SHP77 (cell line): ENCODE measurements at places on chromosomes 6 and 20.

- DNase-seq: no peak
These were observed 28.1 kb upstream of the QKI start for GRCh38 chr6:163386329-163386908.

DNA sequence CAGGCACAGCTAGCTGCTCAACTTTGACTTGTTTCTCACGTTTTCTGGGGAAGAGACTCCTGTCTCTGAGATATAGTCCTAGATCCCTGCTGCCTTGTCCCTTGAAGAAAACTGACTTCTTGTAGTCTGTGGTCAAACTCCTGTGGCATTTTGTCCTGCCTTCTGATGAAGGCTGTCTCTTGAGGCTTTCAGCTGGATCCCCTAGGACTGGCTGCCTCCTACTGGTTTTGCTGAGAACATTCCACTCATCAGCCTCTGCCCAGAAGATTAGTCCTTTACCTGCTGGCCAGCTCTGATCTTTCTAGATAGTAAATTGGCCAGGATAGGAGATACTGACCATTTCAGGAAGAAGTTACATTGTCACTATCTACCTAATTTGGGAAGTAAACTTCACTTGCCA, 71.9 kb upstream of the CNR1 start:
- peak; percentile 20 for DNase-seq

DNA sequence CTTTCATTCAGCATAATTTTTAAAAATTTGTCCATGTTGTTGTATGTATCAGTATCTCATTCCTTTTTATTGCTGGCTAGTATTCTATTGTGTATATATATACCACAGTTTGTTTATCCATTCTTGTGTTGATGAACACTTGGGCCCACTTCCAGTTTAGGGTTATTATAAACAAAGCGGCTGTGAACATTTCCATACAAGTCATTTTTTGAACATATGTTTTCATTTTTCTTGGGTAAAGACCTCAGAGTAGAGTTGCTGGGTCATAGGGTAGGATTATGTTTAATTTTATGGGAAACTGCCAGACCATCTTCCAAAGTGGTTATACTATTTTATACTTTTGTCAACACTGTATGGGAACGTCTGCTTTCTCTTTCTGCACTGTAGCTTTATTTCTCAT, 55.3 kb downstream of the RBM24 start:
- DNase-seq: no peak

- no peak for DNase-seq
These were observed 3.7 kb upstream of the IP6K3 start for GRCh38 chr6:33750244-33750991.

- no peak for DNase-seq
These were observed 39.7 kb downstream of the KIF16B start for GRCh38 chr20:16533502-16533901.

DNA sequence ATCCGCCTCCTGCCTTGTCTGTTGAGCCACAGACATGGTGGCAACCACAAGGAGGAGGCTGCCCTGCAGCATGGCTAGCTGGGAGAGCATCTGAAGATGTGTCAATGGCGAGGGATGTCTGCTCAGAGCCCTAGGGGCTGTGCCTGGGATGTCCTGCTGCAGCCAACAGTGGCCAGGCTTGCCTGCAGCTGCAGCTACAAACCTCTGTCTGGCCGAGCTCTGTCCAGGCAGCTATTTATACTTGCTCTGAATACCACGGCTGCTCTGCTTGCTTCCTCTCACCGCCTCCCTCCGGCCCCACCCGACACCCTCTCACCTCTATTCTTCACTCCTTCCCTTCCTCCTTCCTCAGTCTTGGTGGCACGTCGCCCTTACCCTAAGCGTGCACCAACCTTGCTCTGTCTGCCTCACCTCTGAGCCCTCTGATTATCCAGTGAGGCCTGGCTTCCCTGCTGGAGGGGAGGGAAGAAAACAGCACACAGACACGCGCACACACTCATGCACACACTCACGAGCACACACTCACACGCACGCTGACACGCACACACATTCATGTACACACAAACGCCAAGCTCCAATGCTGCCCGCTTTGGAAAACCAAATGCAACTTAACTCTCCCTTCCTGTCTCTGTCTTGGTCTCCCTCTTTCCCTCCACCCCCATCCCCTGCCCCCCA, at the start of gene ANGPT4:
ANGPT4 (minus strand) TSS at position 210 of the 675 bp plus-strand sequence; CDS start at position 90, 120 bp downstream.
- no peak for DNase-seq

DNA sequence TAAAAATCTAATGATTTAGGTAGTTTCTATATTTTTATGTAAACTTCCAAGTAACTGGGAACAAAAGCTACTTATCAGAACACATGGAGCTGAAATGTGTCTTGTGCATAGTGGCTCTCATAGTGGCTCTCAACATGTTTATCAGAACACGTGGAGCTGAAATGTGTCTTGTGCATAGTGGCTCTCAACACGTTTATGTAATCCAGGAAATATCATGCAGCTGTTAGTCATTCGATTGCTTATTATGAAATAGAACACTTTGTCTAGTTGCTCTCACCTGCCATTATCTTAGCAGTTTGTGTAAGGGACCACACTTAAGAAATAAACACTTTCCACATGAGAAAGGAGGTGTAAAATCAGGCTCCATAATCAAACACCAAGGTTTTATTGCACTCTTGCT, 119.2 kb upstream of the ASCC3 start:
- peak; percentile 12 for DNase-seq

- no peak for DNase-seq
These were observed 361.0 kb downstream of the CD83 start for GRCh38 chr6:14478381-14479225.

GRCh38 chr6:30763618-30764489, 19.5 kb upstream of the IER3 start:
- DNase-seq: no peak

DNA sequence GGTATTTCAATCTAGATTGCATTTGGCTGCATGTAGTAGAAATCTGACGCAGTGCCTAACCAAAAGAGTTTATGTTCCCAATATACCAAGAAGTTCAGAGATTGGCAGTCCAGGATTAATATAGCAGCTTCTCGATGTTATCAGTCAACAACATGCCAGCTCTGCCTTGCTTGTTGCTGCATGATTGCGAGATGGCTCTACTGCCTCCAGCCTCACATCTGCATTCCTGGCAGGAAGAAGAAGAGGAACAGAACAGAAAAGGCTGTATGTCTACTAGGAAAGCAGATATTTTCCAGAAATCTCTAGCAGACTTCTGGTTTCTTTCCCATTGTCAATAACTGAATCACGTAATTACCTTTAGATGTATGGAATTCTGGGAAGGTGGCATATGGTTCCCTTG, 60.8 kb downstream of the SLC35D3 start:
- DNase-seq: no peak

- no peak for DNase-seq
These were observed 24.4 kb downstream of the DYNLT1 start for GRCh38 chr6:158619922-158620801.

GRCh38 chr6:69795469-69796072, 1.2 kb downstream of the LMBRD1 start:
- DNase-seq: no peak

GRCh38 chr6:20379231-20379630, 22.4 kb upstream of the E2F3 start:
- no peak for DNase-seq

DNA sequence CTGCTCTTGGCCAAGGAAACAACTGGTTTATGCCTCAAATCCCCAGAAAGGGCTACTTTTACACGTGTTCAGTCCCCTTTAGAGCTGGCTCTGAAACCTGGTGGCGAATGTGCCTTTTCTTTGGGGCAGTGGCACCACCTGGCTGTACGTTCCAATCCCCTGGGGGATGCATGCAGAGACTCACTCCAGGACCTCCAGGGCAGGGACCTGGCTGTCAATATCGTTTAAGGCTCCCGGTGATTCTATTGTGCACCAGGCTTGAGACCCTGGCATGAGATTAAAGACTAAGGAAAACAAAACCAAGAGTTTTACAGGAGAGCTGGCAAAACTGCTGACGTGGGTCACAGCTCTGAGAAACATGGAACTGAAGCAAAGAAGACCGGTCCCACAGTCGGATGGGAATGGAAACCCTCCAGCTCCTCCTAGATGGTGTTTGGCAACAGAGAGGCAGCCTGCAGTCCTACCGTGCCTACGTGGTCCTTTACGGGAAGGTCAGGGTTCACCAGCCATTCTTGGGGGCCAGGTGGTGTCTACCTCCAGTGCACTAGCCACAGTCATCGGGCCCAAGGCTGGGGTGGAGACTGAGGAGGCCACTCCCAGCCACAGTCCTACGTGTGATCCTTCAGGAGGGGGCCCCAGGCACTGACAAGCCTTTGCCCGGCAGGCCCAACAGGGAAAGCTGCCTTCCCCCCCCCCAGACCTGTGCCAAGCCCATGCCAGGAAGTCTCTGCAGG, 203.3 kb upstream of the CST7 start:
- no peak for DNase-seq

DNA sequence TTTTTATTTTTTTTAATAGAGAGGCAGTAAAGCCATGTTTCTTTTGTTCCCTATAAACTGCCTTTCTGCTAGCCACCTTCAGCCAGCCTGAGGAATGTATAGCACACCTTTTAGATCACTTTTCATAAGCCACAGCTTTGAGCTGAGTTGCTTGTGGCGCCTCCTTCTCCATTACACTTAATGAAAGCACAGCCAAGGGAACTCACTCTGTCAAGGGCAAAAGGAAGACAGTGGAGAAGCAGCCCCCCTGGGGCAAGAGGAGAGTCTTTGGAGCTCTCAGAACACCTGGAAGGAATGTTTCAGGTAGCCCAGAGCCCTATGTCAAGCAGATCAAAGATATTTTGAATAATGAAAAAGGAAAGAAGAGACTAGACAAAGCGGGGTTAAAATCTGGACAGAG, 235.1 kb downstream of the CLIC5 start:
- DNase-seq: no peak

DNA sequence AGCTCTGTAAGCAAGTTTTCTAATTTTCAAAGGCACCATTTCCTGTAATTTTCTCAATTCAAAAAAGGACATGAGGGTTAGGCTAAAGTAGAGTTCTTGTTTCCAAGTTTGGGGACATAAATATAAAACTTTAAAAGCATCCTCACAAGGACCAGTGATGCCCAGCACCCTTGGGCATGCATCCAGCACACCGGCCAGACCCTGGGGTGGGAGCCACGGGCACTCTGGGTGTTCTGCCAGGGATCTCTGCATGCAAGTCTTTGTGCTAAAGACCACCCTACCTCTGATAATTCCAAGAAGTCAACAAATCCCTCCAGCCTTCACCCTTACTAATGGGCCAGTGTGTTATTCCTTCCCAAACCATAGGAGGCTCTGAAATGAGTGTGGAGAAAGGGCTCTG, 46.5 kb downstream of the PLCG1 start:
- DNase-seq: no peak

DNA sequence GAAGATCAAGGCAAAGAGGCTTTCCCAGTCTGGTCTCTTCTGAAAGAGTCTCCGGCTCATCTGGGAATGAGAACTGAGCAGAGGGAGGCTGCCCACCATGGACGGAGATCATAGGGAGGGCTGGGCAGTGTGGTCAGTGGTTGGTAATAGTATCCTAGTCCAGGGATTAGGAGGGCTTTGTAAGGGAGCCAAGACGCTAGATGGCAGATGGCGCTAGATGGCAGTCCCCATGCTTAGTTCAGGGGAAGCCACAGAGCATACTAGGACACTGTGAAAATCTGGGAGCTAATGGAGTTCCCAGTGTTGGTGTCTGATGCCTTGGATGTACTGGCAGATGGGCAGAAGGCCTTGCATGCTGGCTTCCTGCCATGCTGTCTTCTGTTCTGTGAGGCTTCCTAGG, 21.7 kb upstream of the DAAM2 start:
- no peak for DNase-seq

DNA sequence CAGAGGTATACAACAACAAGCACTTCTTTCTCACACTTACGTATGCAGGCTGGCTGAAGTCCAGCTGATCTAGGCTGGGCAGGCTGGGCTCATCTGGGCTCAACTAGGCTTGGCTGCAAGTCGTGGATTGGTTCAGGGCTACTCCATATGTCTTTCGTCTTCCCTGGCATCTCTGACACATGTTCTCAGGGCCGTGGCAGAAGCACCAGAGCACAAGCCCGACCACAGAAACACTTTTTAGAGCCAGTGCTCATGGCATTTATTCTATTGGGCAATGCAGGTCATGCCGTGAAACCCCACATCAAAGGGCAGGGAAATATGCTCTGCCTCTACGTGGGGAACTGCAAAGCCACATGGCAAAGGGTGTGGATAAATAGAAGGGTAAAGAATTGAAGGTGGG, 93.8 kb downstream of the RIN2 start:
- no peak for DNase-seq

- no peak for DNase-seq
These were observed 146.2 kb downstream of the DLL1 start for GRCh38 chr6:170144571-170145271.

GRCh38 chr6:118495485-118496280, 52.4 kb upstream of the PLN start:
- DNase-seq: no peak

- no peak for DNase-seq
These were observed 31.7 kb downstream of the APCDD1L start for GRCh38 chr20:58483470-58483869.

DNA sequence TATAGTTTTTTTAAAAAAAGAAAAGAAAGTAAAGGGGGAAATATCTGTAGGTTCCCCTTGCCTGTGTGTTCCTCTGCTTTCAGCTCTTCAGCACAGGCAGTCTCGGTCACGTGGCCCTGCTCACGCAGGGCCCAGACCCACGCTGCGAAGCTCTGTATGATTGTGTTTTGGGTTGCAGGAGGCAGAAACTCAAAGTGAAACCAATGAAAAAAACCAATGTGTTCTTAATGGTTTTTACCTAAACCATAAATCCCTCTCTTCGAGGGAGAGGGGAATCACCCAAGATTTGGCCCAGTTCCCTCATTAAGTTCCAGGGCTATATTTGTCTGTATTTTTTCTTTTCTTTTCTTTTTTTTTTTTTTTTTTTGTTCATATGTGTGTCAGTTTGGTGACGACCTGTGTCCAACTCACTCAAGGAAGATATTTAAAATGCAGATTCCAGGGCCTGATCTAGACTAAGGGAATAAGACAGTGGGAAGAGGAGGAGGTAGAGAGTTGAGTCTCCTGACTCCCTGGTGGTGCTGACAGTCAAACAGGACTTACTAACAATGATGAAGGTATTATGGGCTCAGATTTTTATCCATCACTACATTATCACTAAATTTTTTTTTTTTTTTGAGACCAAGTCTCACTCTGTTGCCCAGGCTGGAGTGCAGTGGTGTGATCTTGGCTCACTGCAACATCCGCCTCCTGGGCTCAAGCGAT, 33.8 kb upstream of the RREB1 start:
- DNase-seq: no peak

- DNase-seq: no peak
These were observed 374.3 kb upstream of the GJE1 start for GRCh38 chr6:141758430-141758829.
